ENCODE measurements at places on chromosomes 2 and 18. TPM values are rescaled to one million over a fixed set of nuclear protein-coding genes. Genes with fewer than 3 reads are reported as not detected.

Gene MFSD2B
- 2.2 TPM for total RNA-seq

Gene C2orf78
- total RNA-seq: not detected

Gene TLX2
- total RNA-seq: not detected

Gene SLC66A2
- total RNA-seq: 34.2 TPM

Gene FHL2
- total RNA-seq: 62.2 TPM

Gene KCNG2
- 1.4 TPM for total RNA-seq

Gene PUS10
- 8.4 TPM for total RNA-seq

Gene RAX
- not detected for total RNA-seq
